ENCODE measurements at places on chromosomes 2 and 18.

DNA sequence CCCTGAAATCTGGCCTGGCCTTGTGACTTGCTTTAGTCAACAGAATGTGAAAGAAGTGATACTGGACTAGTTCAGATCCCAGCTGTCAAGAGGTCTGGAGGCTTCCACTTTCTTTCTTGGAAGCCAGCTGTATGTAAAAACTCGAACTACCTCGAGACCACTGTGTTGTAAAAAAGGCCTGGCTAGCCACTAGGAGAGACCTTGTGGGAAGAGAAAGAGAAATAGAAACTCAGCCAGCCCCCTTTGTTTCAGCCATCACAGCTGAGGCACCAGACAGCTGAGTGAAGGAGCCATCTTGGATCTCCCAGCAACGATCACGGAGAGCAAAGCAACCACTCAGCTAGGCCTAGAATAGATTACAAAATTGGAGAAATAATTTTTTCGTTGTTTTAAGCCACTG, 324.9 kb upstream of the TCF4 start:
- DNase-seq: no peak

- DNase-seq: no peak
These were observed 426.1 kb upstream of the FAM98A start for GRCh38 chr2:34025196-34025595.

DNA sequence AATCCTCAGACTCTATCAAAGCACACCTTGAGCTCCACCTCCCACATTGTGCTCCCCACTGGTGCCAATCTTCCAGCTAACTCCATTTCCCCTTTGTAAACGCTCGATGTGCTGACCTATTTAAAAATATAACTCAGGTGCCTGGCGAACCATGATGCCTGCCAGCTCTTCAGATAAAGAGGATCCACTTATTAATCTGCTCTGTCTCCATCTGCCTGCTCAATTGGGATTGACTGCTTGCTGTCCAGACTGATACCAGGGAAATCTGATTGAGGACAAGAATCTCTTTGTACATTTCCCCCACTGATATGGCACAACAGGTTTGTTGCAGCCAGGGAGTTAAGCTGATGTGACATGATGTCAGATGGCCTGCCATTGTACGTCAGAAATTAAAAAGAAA, 2036.5 kb upstream of the CELF4 start:
- no peak for DNase-seq

DNA sequence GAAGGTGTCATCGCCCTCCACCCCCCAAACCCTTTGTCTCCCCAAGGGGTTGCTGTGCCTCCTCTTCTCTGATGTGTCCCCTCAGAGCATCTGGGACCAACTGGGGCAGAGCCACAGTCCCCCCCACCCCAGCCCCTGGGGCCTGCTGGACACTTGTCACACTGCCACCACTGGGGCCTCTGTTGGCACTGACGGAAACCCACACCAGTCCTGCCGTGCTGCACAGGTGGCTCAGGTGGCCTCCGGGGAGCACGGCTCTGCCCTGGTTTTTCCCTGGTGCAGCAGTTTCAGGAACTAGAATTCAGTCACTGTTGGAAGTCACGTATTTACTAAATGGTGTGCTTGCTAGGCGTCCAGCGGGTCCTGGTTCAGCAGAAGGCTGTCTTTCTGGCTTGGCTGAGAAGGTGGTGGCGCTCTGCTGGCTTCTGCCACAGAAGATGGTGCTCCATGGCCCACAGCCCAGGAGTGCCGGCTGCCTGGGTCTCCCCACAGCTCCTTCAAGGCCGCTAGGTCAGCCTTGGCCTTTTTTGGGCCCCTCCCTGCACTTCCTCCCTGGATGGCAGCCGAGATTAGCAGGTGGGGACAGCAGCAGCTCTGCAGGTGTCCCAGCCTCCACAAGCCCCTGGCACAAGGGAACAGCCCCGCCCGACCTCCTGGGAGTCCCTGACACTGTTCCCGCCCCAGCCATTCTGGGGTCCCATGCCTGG, 18.6 kb upstream of the KLHL30 start:
- no peak for DNase-seq

- DNase-seq: no peak
These were observed 46.7 kb upstream of the BARD1 start for GRCh38 chr2:214856137-214856536.
